HS-5 (cell line): ENCODE measurements at places on chromosomes 5 and 9.

GRCh38 chr5:129216001-129216400, 121.5 kb downstream of the ISOC1 start:
- no peak for DNase-seq

GRCh38 chr9:135165003-135165711, 77.7 kb downstream of the OLFM1 start:
- no peak for DNase-seq

GRCh38 chr5:174563899-174564298, 160.5 kb upstream of the MSX2 start:
- no peak for DNase-seq

- no peak for DNase-seq
These were observed 9.9 kb upstream of the CXXC5 start for GRCh38 chr5:139638090-139638735.

- DNase-seq = no peak
These were observed 152.4 kb downstream of the LRRC70 start for GRCh38 chr5:62731022-62731421.

GRCh38 chr5:178547753-178548415, 42.3 kb downstream of the COL23A1 start:
- no peak for DNase-seq

DNA sequence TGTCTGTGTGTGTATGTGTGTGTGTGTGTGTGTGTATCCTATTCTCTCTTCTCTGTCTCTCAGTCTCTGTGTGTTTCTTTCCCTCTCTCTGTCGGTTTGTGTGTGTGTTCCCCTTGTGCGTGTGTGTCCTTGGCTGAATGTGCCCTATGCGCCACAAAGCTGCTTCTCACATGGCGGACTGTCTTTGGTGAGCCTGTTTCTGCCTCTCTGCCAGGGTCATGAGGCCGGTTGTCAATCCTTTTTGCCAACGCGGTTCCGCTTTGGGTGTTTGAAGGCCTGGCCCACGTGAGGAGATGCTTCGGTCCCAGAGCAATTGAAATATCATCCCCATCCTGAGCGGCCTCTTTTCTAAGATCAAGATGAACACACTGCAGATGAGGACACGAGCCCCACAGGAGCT, 476.0 kb downstream of the SPATA31A7 start:
- DNase-seq = no peak

- no peak for DNase-seq
These were observed 184.9 kb downstream of the SNX18 start for GRCh38 chr5:54702470-54702869.

- DNase-seq = no peak
These were observed 117.2 kb downstream of the OR2K2 start for GRCh38 chr9:111212874-111213273.

DNA sequence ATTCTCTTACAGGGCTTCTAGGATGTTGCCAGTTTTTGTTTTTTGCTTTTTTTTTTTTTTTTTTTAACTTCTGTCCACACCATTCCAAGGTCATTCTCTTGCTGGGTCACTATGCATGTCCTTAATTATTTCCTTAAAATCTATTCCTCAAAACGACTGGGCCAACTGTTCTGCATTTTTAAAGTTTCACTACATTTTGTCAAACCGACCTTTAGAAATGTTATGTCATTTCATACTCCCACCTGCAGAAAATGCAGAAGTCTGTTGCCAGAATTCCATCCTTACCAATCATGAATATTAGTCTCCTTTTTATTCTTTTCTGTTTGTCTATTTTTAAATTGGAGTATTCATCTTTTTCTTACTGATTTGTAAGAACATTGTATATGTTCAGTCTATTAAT, 295.5 kb downstream of the ZSWIM6 start:
- no peak for DNase-seq

- DNase-seq = no peak
These were observed 26.0 kb upstream of the NKD2 start for GRCh38 chr5:982377-983237.

DNA sequence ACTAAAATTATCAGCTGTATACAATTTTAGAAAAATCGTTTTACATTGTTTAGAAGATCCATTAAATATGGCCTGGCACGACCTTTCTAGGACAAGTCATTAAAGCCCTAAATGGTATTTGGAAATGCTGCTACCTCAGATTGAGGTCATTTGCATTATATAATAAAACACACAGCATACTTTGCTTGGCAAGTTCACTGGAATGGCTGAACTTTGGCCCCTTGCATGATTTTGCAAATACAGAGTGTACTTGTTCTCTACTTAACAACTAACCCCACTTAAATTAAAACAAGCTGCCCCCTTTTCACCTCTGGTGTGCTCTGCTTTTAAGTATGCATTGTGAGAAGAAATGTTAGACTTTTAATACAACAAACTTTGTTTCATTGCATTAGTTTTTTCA, 860.1 kb downstream of the PTPRD start:
- no peak for DNase-seq
